Right forelimb (tissue), 1 donor: ENCODE measurements at places on chromosomes 2 and 18.

- no peak for DNase-seq
These were observed 249.9 kb downstream of the PLCL1 start for GRCh38 chr2:198054299-198054698.

DNA sequence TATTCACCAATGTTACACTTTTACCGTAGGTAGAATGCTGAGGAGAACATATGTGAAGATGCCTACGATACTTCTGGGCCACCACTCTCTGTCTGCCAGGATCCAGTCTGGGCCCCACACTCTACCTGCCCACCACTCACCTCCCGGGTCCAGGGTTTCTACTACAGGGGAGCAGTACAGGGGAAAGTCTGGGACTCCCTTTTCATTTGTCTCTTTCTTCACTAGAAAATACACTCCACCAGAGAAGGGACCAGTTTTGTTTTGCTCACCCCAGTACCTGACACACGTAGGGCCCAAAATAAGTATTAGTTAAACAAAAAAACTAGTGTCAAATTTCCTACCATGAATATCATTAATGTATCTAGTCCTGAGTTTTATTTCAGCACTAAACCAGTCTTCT is 21.1 kb downstream of the KANSL3 start:
- DNase-seq: no peak

- no peak for DNase-seq
These were observed 55.0 kb downstream of the ODC1 start for GRCh38 chr2:10392951-10393639.

DNA sequence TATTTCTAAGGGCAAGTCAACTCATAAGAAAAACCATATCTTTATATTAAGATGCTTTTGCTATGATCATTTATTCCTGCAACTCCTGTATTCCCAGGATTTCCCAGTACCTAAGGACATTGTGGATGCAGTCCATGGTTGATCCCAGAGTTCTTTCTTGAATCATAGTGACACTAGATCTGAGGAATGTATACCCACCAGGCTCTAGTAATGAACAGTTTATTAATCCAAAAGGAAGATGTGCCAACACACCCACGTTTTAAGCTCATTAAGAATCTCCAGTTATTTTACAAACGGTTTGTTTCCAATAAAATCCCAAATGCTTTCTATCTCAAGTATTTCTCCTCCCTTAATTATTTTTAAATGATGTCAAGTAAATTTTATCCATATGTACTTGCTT is 210.8 kb upstream of the ZEB2 start:
- DNase-seq: no peak

GRCh38 chr2:128270672-128271596 is 47.7 kb downstream of the HS6ST1 start:
- DNase-seq: peak; percentile 42
